ENCODE measurements at places on chromosomes 3 and 15. TPM values are rescaled to one million over a fixed set of nuclear protein-coding genes. Genes with fewer than 3 reads are reported as not detected.

Gene FBN1
- total RNA-seq = 6.9 TPM

Gene B3GNT5
- 21.9 TPM for total RNA-seq

Gene DCLK3
- not detected for total RNA-seq

Gene ACTRT3
- total RNA-seq = 2.5 TPM

Gene LEKR1
- total RNA-seq = 1.00 TPM

Gene KBTBD13
- total RNA-seq = not detected

Gene PTX3
- total RNA-seq = 0.86 TPM

Gene LRTM1
- not detected for total RNA-seq

Gene C3orf20
- total RNA-seq = 0.03 TPM

Gene HYAL3
- total RNA-seq = 5.4 TPM

Gene GOLGA6L25
- not detected for total RNA-seq

Gene SIDT1
- total RNA-seq = 0.96 TPM

Gene UPK1B
- total RNA-seq = 12.4 TPM

Gene GABRR3
- total RNA-seq = not detected

Gene ZNF385D
- not detected for total RNA-seq

Gene MTHFS
- 101 TPM for total RNA-seq

Gene CMSS1
- total RNA-seq = 60.1 TPM

Gene GPR87
- total RNA-seq = 0.94 TPM

Gene MME
- not detected for total RNA-seq

Gene LIPH
- 7.4 TPM for total RNA-seq

Gene HIGD2B
- total RNA-seq = not detected

Gene CD200
- not detected for total RNA-seq

Measured in A549 treated with RU486 at 1 μM for 4 hours (cell line).